ENCODE measurements at places on chromosomes 6 and 20. TPM values are rescaled to one million over a fixed set of nuclear protein-coding genes. Genes with fewer than 3 reads are reported as not detected.

DNA sequence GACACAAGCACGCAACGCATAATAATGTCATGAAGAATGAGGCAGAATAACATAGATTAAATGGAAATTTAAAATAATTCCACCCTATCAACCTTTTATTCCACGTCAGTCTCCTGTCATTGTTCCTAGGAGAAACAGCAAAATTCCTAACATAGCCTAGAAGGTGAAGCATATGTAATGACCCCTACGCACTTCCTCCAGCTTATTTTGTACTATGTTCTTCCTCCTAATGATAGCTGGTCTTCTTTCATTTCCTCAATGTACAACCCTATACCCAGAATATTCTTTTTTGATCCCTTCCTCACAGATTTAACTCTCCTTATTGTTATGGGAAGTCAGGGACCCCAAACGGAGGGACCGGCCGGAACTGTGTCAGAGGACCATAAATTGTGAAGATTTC lies 122.0 kb upstream of the CARMIL1 start:
- H3K4me1 ChIP-seq, result no peaks in the 10 kb centered on the region
- H3K4me3 ChIP-seq, result no peak overlapping the region
- H3K36me3 ChIP-seq, result peaks cover 8% of the 10 kb centered on the region

DNA sequence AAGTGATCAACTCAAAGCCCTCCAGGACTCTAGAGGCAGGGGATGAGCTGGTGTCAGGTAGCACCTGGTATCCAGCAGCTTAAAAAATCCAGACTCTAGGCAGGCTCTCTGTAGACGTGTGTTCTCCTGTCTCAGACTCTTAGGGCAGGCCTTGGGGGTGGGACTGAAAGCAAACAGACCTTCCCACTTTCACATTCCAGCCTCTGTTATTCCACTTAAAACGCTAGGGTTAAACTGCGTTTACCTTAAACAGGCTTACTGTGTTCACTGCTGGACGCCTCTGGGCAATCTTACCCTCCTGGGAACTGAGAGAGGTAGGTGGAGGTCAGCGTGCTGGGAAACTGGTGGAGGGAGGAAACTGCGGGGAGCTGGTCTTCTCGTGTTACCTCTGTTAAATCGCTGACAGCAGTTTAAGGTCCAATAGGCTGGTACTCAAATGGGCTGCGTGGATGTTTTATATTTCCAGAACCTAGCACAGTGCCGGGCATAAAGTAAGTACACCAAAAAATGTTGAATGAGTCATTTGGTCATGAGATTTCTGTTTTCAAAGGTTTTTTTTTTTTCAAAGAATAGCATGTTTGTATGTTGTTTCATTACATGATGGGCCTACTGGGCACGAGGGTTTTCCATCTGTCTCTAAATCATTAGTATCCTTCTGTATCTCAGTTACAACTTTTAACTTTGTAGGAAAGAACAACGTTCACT lies at the start of gene GCNT2:
GCNT2 (plus strand) TSS at position 248 of the 705 bp plus-strand sequence. CDS start 7,561 bp downstream, outside the sequence.
- H3K27ac ChIP-seq, result peak within 1 kb of the TSS; percentile 96
- H3K27me3 ChIP-seq, result no peaks in the 10 kb centered on the region
- H3K4me1 ChIP-seq, result peaks cover 40% of the 10 kb centered on the region
- H3K36me3 ChIP-seq, result no peaks in the 10 kb centered on the region

- peaks cover 17% of the 10 kb centered on the region for H3K27me3 ChIP-seq
- no peaks in the 10 kb centered on the region for H3K36me3 ChIP-seq
- peaks cover 4% of the 10 kb centered on the region for H3K4me1 ChIP-seq
- H3K4me3 ChIP-seq, result no peak overlapping the region
- H3K27ac ChIP-seq, result no peak overlapping the region
- DNase-seq, result no peak
Measured at GRCh38 chr20:62792182-62792939, 3.9 kb upstream of the MRGBP start.

DNA sequence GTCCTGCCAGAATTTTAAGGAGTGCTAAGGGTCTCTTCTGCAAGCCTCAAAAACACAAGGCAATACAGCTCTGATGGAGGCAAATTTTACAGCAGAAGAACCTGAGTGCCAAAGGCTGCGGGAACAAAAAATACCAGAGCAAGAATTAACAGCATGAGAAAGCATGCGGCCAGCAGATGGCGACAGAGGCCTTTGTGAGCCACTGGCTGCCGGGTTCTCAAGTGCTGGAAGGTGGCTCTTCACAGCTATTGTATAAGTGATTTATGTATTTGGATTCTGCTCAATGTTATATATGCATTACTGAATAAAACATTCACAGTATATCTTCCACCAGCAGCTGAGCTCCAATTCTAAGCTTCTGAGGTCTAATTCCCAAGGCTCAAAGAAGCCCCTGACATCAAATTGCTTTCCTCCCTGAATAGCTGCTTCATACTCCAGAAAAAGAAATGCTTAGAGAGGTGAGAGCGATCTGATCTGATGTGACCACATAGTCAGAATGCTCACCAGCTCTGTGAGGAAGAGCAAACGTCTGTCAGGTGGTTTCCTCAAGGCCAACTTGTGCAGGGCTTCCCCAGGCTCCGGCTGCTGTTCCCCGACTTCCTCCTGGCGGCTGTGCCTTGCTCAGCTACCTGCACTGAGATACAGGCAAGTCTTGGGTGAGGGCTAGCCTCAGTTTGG lies 58.6 kb downstream of the PPP1R3G start:
- H3K27me3 ChIP-seq, result no peaks in the 10 kb centered on the region
- no peak overlapping the region for H3K4me3 ChIP-seq
- no peaks in the 10 kb centered on the region for H3K36me3 ChIP-seq

DNA sequence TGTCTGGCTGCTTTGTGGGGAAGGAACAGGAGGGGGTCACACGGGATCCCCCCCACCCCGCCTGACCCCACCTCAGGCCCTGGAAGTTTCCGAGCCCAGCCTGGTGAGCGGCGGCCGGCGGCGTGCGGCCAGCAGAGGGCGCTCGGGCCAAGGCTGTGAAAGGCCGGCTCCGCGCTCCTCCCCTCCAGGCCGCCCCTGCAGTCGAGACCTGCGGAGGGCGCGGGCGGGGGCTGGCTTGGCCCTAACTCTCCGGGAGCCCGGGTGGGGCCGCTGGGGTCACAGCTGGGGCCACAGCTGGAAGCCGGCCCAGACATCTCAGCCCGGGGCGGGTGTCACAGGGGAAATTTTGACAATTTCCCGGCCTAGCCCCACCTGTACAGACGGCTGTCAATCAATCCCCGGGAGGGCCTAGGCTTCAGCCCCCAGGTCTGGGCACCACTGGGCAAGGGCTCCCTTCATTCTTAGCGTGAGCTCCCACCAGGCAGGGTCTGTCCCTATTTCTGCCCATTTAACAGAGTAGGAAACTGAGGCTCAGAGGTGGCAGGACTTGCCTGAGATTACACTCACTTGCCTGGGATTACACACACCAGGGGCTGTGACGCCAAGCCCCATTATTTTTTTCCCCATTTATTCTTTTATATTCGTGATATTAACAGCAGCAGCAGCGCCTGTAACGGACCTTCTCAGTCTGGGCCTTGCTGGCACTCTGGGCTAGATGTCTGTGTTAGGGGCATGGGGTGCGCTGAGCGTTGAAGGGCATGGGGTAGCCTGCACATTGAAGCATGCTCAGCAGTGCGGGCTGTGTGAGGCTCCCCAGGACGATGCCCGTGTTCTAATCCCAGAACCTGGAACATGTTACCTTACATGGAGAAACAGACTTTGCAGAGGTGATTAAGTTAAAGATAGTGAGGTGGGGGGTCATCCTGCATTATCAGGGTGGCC lies 23.0 kb downstream of the ZBP1 start:
- H3K27ac ChIP-seq, result no peak overlapping the region
- H3K4me3 ChIP-seq, result peak overlapping the region; percentile 50
- H3K4me1 ChIP-seq, result no peaks in the 10 kb centered on the region
- H3K27me3 ChIP-seq, result no peaks in the 10 kb centered on the region
- DNase-seq, result peak; percentile 81

- peaks cover 10% of the 10 kb centered on the region for H3K4me1 ChIP-seq
- no peak overlapping the region for H3K4me3 ChIP-seq
- no peaks in the 10 kb centered on the region for H3K27me3 ChIP-seq
Measured at GRCh38 chr20:23875606-23876237, 3.8 kb downstream of the CST5 start.

GRCh38 chr20:60453388-60454246 lies 495.4 kb downstream of the CDH26 start:
- DNase-seq, result peak; percentile 44
- no peaks in the 10 kb centered on the region for H3K36me3 ChIP-seq
- no peaks in the 10 kb centered on the region for H3K27me3 ChIP-seq
- H3K4me3 ChIP-seq, result no peak overlapping the region
- H3K27ac ChIP-seq, result no peak overlapping the region

GRCh38 chr6:25138233-25138933 lies 140.8 kb upstream of the CARMIL1 start:
- H3K4me1 ChIP-seq, result no peaks in the 10 kb centered on the region
- peaks cover 14% of the 10 kb centered on the region for H3K36me3 ChIP-seq
- no peaks in the 10 kb centered on the region for H3K27me3 ChIP-seq
- DNase-seq, result no peak
- no peak overlapping the region for H3K4me3 ChIP-seq
- H3K27ac ChIP-seq, result no peak overlapping the region

GRCh38 chr20:17443131-17443858 lies 87.9 kb downstream of the BFSP1 start:
- no peak for DNase-seq
- no peaks in the 10 kb centered on the region for H3K36me3 ChIP-seq
- no peak overlapping the region for H3K27ac ChIP-seq
- H3K4me1 ChIP-seq, result no peaks in the 10 kb centered on the region
- H3K27me3 ChIP-seq, result no peaks in the 10 kb centered on the region

- H3K27ac ChIP-seq, result no peak overlapping the region
- H3K4me1 ChIP-seq, result peaks cover 12% of the 10 kb centered on the region
- peaks cover 11% of the 10 kb centered on the region for H3K27me3 ChIP-seq
- no peak overlapping the region for H3K4me3 ChIP-seq
- no peaks in the 10 kb centered on the region for H3K36me3 ChIP-seq
Measured at GRCh38 chr6:1404713-1405098, 15.3 kb downstream of the FOXF2 start.

Gene BHLHE23
- 5.0 TPM for total RNA-seq

- H3K4me1 ChIP-seq, result peaks cover 13% of the 10 kb centered on the region
- no peak for DNase-seq
- no peaks in the 10 kb centered on the region for H3K36me3 ChIP-seq
- no peak overlapping the region for H3K4me3 ChIP-seq
- no peaks in the 10 kb centered on the region for H3K27me3 ChIP-seq
- no peak overlapping the region for H3K27ac ChIP-seq
Measured at GRCh38 chr20:3628502-3629314, 34.5 kb downstream of the GFRA4 start.

Gene APCDD1L
- total RNA-seq, result 10.9 TPM

Gene BEND6
- 6.7 TPM for total RNA-seq

Gene WFDC12
- not detected for total RNA-seq

DNA sequence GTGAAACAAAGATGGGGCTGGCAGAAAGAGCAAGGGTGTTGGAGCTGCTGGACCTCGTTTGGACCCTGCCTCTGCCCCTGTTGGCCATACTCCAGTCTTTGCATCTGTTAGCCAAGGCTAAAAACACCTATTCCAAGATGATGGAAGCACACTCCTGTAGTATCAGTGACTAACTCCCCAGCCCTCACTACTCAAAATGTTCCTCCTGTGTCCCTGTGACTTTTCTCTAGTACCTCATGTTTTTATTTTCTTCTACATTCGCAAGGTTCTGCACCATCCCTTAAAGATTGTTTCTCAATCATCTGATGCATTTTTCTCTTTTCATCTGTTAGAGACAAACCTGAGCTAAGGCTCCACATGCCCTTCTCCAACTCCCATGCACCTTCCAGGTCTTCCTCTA lies 8.9 kb downstream of the PERP start:
- H3K36me3 ChIP-seq, result peaks cover 7% of the 10 kb centered on the region
- no peak overlapping the region for H3K4me3 ChIP-seq

DNA sequence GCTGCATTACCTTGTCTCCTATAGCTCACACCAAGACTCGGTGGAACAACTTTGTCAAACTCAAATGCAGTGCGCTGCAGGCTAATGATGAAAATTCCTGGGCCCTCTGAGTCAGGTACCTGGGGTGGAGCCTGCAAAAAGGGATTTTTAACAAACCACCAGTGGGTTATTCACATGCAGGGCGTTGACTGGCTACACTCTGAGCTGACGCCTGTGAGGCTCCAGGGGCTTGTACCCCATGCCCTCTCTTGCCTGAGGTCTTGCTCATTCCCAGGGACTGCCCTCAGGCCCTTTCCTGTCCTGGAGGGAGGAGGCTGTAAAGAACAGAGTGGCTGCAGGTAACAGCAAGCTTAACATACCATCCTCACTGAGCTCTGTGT lies 9.2 kb downstream of the GTSF1L start:
- no peak for DNase-seq
- no peaks in the 10 kb centered on the region for H3K4me1 ChIP-seq
- no peak overlapping the region for H3K27ac ChIP-seq
- no peak overlapping the region for H3K4me3 ChIP-seq

DNA sequence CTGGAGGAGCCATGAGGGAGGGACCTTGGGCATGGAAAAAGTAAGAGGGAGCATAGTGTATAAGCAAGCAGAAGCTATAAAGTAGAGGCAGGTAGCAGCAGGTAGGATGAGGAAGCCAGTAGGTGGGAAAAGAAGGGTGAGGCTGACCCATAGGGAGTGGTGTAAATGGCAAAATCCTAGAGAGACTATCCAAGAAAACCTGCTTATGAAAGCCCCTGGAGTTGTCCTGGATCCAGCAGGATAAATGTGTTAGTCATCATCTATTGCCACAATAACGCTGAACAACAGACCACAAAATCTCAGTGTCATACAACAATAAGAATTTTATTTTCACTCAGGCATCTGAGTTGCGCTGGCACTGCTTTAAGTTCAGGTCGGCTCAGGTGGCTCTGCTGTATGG lies 30.2 kb downstream of the CHD6 start:
- peaks cover 8% of the 10 kb centered on the region for H3K4me1 ChIP-seq
- no peak overlapping the region for H3K4me3 ChIP-seq
- H3K27me3 ChIP-seq, result no peaks in the 10 kb centered on the region
- H3K36me3 ChIP-seq, result peaks cover 14% of the 10 kb centered on the region

DNA sequence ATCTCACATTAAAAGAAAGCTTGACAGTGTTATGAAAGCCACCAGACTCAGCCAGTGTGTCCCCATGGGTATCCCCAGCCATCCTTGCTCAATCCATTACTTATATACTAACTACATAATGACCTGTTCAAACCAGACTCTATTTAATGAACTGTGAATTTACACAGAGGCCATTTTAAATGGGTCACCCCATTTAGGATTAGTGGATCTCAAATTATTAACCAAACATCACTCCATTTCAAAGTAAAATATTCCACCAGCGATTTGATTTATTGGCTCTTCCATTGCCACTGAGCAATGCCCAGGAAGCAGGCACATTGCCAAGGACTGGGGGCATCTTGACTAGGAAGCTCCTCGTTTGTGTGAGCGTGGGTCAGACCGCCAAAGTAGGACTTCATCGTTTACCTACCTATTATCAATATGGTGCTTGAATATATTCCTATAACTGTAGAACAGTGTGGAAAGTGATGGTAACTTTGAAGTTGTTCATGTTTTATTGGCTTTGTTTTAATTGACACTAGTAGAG lies 15.5 kb upstream of the NPEPL1 start:
- H3K27me3 ChIP-seq, result no peaks in the 10 kb centered on the region
- no peak overlapping the region for H3K4me3 ChIP-seq
- H3K27ac ChIP-seq, result no peak overlapping the region
- no peak for DNase-seq
- H3K36me3 ChIP-seq, result peaks cover 16% of the 10 kb centered on the region
- H3K4me1 ChIP-seq, result peaks cover 7% of the 10 kb centered on the region

GRCh38 chr20:34062570-34063482 lies 49.2 kb downstream of the EIF2S2 start:
- no peak for DNase-seq
- H3K4me3 ChIP-seq, result no peak overlapping the region
- H3K27me3 ChIP-seq, result no peaks in the 10 kb centered on the region
- no peaks in the 10 kb centered on the region for H3K36me3 ChIP-seq
- H3K27ac ChIP-seq, result no peak overlapping the region

Gene CST1
- total RNA-seq, result 2.7 TPM
